ENCODE measurements at places on chromosomes 4 and X.

- no peak for DNase-seq
These were observed at the start of gene RBM46 for GRCh38 chr4:154781126-154781982. TSS of gene RBM46 (plus strand) at chr4:154781272. CDS start at chr4:154796753, 15,481 bp downstream.

GRCh38 chr4:20421603-20421985 lies 169.9 kb downstream of the SLIT2 start:
- no peak for DNase-seq

DNA sequence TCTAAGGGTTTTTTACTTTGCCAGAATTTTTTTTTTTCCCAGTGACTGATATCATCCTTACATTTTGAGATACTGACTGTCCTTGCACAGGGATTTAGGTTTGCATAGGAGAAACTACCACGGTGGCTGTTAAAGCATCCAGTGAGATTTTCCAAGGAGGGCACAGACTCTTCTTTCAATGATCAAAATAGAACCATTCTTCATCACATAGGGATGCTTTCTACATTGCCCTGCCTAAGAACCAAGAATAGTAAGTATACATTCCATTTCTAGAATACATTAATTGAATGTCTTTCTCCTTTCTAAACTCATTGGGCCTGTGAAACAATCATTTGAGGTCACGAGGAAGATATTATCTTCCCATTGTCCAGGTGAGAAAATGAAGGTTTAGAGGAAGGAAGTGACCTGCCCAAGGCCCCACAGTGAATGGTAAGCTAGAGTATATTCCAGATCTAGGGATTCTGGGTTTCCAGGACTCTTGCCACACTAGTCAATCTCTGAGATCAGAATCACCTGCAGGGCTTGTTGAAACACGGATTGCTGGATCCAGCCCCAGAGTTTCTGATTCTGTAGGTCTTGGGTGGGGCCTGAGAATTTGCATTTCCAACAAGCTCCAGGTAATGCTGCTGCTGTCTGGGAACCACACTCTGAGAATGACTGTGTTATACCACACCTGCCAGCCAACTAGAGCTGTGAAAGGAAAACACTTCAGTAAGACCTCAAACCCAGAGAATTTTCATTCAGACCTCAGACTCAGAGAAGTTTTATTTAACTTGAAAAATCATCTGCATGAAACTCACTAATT lies 17.7 kb upstream of the TMEM154 start:
- DNase-seq = no peak

GRCh38 chrX:3697701-3698279 lies 15.7 kb downstream of the PRKX start:
- DNase-seq = no peak

DNA sequence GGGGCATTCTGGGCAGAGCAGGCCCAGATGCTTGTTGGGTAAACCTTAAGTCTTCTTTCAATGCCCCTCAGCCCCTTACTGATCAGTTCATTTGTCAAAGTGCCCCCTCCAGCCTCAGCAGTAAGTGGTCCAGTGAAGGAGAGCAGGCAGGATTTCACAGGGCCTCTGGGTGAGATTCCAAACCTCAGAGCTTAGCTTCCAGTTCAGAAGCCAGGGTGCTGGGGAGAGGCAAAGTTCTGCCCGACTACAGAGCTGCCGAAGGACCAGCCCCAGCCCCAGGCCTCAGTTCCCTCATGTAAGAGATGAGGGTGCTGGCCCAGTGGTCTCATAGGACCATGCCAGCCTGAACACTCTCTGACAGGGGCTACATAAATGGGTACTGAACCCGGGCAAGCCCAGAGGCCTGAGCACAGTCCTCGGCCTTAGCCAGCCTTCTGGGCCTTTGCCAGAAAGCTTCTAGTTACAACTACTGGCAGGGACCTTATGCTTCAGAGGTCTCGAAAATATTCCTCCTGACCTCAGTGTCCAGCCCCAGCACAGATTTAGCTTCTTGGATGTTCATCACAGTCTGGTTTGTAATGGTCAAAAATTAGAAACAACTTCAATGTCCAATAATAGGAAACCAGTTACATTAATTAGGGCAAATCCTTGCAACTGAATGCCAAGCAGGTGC lies 851 bp upstream of the RIPPLY1 start:
- DNase-seq = no peak

- peak; percentile 7 for DNase-seq
These were observed 20.5 kb upstream of the WDR44 start for GRCh38 chrX:118325453-118325852.

DNA sequence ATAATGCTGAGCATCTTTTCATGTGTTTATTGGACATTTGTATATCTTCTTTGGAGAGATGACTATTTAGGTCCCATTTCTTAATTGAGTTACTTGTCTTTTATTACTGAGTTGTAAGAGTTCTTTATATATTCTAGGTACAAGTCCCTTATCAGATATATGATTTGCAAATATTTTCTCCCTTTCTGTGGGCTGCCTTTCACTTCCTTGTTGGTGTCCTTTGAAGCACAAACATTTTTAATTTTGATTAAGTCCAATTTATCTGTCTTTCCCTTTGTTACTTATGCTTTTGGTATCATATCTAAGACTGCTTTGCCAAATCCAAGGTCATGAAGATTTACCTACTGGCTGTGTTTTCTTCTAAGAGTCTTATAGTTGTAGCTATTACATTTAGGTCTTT lies 113.2 kb downstream of the HNRNPD start:
- DNase-seq = no peak

DNA sequence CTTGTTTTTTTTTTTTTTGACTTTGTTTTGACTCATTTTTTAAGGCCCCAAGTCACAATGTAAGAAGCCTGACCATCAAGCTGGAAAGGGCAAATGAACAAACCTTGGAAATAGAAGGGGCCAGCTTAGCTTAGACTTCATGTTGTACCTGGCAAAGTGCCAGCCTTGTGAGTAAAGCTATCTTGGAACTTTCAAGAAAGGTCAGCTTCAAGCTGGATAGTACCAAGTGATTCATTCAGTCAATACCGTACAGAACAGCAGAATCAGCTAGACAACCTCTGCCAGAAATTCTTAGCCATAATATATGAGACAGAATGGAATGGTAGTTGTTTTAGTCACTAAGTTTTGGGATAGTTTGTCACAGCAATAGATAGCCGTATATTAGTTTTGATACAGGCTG lies 1492.2 kb upstream of the TENM3 start:
- DNase-seq = no peak

DNA sequence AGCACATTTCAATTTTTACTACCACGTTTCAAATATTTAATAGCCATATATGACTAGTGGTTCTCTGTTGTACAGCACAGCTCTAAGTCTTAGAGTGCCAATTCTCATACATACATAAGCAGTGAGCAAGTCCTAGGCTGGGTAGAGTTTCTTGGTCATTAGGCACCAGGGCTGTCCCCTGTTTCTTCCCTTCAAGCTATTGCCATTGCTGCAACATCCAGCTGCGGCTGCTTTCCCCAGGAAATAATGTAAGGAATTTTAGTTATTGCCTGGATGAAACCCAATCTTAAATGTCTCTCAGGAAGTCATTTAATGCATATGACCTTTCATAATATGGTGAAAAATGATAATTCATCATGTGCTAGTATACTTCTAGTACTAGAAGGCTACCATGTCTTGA lies 74.1 kb upstream of the PPP3CA start:
- DNase-seq = no peak
